Sciatic nerve (tissue), 2 donors: ENCODE measurements at places on chromosomes 3 and 15.

DNA sequence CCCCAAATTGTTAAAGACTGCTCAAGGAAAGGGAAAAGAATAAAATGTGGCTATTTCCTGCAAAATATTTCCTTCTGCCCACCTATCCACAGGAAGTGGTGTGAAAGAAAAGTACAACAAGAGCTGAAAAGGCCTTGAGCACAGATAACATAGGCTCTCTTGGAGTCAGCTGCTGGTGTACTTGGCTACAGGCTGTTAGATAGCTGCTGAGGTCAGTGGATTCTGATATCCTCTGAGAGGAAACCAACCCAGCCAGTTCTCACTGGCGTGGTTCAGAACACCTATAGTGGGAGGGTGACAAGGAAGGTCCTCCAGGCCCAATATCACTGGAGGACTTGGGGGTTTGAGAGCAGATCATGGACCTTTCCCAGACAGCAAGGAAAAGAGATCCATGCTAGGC, 124.4 kb upstream of the GAP43 start:
- no peak for DNase-seq

- no peak for DNase-seq
These were observed 75.0 kb downstream of the EDEM1 start for GRCh38 chr3:5262507-5262906.

DNA sequence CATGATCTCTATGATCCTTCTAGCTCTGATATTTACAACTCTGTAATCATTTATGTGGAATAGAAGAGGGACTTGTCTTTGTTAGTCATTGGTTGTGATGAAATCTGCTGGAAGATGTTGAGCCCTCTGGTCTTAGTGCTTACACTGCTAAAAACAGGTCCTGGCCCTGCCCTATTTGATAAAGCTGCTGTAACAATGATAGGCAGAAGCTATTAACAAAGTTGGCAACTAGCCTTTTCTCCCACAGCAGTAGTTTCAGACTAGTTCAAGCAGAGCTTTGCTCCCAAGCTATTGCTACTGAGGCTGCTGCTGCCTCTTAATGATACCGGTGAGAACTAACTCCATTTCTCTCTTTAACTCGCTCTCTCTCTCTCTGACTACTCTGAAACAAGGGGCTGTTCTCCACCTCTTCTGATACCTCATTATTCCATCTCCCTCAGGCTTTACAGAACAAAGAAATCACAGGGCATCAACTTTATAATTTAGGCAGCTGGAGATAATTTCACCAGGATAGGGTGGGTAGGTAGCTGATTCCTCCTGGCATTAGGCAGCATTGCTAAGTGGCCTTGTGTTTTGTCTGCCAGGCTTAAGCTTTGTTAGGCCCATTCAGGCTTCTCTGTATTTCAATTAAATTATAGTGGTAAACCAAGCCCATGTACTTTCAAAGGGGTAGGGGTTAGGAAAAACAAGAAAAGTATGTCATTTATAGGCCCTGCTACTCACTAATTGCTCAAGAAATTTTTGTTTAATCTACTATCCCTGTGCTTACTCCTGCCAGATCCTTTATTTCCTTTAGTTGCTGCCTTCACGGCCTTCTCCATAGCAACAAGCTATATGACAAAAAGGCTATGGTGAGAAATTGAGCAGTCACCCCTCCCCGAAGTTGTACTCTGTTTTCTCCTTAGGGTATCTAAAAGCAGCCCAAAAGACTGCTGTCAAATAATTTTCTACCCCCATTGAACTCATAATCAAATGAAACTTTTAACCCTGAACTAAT, 139.6 kb downstream of the RBPMS2 start:
- DNase-seq = no peak

GRCh38 chr15:90895571-90896117, 7.5 kb upstream of the MAN2A2 start:
- DNase-seq = no peak

DNA sequence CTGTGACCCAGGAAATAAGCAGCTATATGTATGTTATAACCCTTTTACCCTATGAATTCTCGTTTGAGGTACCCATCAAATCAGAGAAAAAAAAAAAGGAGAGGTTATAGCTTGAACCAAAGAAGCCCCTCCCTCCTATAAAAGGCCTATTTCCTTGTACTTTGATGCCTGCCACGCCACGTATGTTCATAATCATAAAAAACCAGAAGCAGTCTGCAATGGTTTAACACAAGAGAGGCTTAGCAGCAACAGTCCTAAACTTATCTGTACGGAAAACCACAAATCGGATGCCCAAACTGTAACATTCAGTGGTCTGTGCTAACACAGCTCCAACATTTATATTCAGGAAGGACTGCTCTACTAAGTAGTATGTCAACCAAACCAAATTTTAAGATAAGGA, 21.2 kb downstream of the CCR8 start:
- no peak for DNase-seq

GRCh38 chr3:30232142-30232541, 374.3 kb upstream of the TGFBR2 start:
- DNase-seq = no peak

- no peak for DNase-seq
These were observed 81.7 kb upstream of the C3orf80 start for GRCh38 chr3:160143482-160143881.

GRCh38 chr15:98760112-98760826, 111.9 kb downstream of the IGF1R start:
- DNase-seq = no peak

DNA sequence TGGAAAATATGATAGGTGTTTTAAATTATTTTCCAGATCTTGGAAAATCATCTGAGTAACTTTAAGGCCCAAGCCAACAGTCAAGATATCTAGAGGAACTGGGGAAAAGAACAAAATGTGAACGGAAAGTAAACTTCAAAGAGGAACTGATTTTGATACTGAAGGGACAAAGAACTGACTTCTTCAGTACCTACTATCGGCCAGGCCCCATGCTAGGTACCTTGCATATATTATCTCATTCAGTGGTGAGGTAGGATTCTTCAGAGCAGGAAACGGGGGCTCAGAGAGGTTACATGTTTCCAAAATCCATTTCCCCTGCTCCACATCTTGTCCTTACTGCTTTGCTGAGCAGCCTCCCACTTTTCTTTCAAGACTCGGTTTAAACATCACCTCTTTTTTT, 9.8 kb upstream of the ZNF710 start:
- DNase-seq = no peak

GRCh38 chr3:23385327-23385726, 182.2 kb downstream of the UBE2E2 start:
- DNase-seq = no peak

GRCh38 chr3:79597709-79598108, 170.1 kb downstream of the ROBO1 start:
- DNase-seq = no peak

- DNase-seq = no peak
These were observed 17.6 kb downstream of the CALML4 start for GRCh38 chr15:68187559-68187958.

DNA sequence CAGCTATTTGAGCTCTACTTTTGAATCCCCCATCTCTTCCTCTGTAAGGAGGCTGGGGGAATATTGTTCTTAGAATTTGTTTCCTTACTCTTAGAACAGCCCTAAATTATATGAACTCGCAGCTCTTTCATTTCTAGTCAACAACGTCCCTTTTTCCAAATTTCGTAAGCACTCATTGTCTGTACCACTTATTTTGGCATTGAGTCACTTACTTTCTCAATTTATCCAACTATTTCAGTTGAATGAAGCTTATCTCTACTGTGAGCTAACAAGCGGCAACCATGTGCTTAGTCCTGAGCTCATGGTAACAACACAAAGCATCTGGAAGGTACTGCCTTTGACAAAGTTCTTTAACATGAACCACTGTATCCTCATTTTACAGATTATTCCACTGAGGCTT, 191.1 kb downstream of the GREM1 start:
- DNase-seq = no peak

DNA sequence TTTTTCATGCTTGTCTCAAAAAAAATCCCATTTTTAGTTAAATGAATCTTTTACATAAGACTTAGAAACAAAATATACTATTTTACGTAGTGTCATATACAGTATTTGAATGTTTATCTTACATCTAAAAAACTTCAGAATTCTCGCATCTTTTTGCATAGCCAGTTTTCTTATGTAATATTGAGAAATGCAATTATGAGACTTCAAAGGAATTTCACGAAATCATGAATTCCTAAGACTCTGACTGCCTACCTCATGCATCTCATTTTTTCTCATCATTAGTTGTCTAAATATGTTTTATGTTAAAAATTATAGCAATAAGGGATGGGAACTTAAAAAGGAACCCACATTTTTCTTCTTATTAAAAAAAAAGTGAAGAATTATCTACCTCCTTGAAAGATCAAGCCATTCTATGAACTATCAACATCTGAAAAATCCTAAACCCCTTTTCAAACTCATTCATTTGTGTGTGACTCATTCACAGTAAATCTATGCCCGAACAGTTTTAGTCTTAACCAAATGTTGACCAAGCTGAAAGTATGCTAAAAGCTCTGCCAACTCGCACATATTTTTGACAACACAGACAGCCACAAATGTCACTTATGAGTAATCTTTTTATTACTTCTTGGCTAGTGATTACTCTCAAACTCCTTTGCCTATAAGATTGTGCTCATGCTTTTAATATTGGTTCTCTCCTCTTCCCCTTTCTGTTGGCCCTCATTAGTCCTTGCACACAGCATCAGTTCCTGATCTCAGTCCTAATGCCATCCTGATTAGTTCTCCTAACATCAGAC, 115.9 kb downstream of the DCLK3 start:
- no peak for DNase-seq

GRCh38 chr3:10855871-10856662, 40.0 kb downstream of the SLC6A11 start:
- no peak for DNase-seq

DNA sequence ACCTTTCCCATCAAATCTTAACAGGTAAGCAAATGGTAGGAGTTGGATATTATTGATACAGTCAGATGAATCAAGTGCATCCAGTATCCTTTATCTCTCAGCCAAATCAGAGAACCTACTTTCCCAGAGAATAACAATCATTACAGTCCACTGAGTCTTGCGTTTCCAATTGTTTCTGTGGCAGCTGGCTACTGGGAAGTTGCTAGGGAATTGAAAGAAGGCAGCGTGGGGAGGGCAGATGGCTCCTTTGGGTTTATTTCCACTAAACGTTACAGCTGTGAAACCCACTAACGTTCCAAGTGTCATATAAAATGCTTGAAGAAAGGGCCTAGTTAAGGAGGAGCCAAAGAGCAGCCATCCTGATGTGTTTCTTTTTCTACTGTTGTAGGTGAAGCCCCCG, 78.4 kb downstream of the WDR72 start:
- no peak for DNase-seq

- no peak for DNase-seq
These were observed 2.9 kb upstream of the USP50 start for GRCh38 chr15:50549326-50549725.

- no peak for DNase-seq
These were observed 218.3 kb upstream of the LYSMD4 start for GRCh38 chr15:99951511-99951910.

DNA sequence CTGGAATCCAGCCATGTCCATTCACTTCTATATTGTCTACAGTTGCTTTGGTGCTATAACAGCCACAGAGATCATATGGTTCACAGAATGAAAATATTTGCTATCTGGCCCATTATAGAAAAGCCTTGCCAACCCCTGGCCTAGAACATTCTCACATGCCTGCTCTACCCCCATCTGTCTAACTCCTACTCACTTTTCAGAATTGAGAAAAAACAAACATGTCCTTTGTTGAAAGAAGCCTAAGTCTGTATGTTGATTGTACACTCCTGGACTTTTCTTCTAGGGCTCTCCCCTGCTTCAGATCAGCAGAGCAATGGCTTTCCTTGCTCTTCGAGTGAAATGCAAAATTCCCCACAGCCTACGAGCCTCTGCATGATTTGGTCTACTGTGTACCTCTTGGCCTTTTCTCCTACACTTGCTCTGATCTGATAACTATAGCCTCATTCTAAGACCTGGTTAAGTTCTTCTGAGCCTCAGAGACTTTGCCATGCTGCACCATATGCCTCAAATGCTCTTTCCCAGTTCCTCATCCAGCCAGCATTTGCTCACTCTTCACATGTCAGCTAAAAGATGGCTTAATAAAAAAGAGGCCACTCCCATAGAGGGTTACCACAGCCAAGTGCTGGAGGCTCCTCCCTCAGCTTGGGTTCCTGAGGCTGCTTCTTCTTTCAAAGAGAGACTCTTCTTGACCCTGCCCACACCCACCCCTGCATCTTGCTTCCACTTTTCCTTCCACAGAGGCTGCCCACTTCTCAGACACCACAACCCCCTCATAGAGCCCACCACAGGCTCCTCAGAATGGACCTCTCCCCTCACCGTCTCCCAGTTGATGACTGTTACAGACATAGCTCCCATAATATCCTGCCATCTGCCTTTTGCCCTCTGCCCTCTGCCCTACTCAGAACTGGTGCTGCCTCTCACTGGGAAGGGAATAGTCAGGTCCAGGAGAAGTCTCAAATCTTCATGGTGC, 22.9 kb upstream of the DCLK3 start:
- no peak for DNase-seq

DNA sequence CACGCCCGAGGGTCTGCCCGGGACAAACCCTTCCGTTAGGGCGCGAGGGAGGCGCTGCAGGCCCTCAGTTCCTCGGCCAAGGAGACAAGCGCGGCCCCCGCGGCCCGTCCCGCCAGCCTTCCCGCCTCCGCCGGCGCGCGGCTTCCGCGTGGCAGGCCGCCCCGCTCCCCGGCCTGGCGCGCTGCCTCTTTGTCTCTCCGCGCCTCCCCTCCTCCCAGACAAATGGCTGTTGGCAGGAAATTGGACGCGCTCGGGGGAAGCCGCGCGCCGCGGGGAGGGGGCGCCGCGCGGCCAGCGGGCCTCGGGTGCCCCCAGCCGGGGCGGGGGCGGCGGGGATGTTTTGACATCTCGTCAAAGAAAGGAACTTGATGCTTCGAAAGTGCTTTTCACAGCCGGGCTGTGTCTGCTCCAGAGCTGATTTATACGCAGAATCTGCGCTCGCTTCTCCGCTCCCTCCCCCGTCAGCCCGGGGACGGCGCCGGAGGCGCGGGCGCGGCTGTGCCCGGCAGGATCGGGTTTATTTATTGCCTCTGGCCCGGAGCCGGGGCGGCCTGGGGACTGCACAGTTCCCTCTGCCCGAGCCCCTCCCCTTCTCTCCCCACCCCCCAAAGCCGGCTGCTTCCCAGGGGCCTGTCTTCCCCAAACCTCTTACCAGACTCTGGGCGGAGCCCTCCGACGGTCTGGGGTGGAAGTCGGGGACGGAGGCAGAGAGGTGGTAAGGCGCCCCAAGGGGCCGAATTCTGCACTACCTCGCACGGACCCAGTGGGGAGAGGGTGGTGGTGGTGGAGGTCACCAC, 20.7 kb downstream of the SHF start:
- peak; percentile 89 for DNase-seq

- DNase-seq = no peak
These were observed 92.1 kb downstream of the XRN1 start for GRCh38 chr3:142355692-142356091.

GRCh38 chr15:99668533-99669182, 64.6 kb downstream of the LYSMD4 start:
- DNase-seq = no peak

- no peak for DNase-seq
These were observed 708 bp downstream of the ESYT3 start for GRCh38 chr3:138434875-138435772.

- DNase-seq = no peak
These were observed 799.8 kb downstream of the NSUN3 start for GRCh38 chr3:94862703-94863102.

GRCh38 chr3:37444696-37445095, 270.3 kb upstream of the LRRFIP2 start:
- no peak for DNase-seq

- DNase-seq = no peak
These were observed 69.6 kb upstream of the COL8A1 start for GRCh38 chr3:99568663-99569335.

GRCh38 chr3:19155375-19155774, 7.1 kb downstream of the KCNH8 start:
- DNase-seq = no peak
